ENCODE measurements at places on chromosomes 4 and X.

DNA sequence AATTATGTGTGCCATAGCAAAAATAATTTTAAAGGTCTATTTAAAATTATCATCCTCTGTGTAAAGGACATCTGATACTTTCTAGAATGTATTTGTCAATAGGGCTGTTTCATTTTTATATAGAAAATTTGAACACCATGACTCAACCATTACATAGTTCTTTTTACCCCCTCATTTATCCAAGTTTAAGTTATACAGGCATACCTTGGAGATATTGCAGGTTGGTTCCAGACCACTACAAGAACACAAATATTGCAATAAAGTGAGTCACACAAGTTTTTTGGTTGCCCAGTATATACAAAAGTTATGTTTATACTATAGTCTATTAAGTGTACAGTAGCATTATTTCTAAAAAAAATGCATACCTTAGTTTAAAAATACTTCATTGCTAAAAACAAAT lies 130.4 kb downstream of the MSL3 start:
- DNase-seq: no peak

- peak; percentile 26 for DNase-seq
These were observed 4.2 kb downstream of the PDGFRA start for GRCh38 chr4:54233277-54233696.

- no peak for DNase-seq
These were observed 15.5 kb downstream of the MCF2 start for GRCh38 chrX:139692506-139692849.

DNA sequence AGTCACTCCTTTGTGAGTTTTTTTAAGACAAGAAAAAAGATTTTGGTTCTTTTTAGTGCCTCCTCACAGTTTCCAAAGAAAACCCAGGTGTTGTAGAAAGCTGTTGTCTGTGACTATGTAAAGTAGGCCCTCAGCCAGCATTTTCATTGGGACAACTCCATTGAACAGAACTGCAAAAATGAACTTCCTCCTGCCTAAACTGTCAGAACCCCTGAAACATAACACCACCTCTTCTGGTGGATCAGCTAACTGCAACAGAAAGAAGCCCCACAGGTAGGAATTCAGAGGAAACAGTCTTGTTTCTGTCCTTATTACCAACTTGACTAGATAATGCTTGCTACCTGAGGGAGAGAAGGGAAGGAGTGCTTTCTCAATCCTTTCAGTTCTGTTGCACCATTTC lies 3.4 kb upstream of the ATP11C start:
- DNase-seq: no peak

GRCh38 chr4:38837849-38838248 lies 18.8 kb downstream of the TLR6 start:
- DNase-seq: no peak

GRCh38 chr4:8691151-8691775 lies 98.7 kb downstream of the CPZ start:
- no peak for DNase-seq

DNA sequence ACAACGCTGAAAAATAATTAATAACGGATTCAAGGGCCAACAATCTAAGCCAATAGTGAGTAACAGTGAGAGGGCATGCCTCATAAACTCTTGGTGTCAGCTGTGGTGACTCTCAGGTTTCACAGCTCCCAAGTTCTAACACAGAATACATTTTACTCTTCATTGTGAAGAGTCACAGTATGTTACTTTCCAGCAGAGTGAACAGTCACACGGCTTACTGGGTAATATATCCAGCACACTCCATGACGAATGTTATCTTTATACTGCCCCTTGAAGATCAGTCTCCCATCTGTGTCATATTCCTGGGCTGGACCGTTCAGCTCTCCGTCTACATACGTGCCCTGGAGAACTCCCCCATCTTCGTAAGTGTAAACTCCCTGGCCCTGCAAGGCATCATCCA lies 23.1 kb downstream of the SETD7 start:
- no peak for DNase-seq

GRCh38 chr4:76697129-76697803 lies 200.7 kb downstream of the SOWAHB start:
- DNase-seq: no peak

DNA sequence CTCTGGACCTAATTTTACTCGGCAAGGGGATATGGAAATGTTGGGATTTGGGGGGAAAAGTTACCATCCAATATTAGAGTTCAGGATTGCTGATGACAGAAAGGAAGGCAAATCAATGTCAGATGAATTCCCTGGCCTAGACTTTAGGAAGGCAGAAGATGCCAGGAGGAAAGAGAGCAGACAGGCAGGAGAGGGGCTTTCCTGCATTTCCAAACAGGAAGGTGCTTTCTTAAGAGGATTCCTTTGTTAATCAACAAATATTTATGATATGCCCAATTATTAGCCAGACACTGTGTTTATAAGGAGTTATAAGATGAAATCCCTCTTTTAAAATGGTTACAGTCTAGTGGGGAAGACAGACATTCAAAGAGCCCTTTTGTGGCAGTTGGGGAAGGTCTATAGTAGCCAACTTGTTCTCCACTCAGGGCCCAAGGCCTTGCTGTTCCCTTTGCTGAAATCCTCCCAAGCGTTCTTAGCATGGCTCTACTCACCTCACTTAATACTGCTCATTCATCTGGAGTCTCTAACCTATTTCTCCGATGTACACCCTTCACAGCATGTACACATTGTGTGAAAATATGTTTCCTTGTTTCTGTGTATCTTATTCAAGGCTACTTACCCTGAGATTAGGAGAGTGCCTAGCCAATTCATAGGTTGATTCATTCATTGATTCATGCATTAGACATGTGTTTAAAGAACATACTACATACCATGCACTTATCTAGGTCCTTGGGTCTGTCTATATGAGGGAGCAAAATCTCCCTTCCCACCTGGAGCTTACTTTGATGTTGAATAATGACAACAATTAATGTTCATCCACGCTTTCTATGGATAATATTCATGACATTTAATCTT lies 5.3 kb downstream of the IGFBP7 start:
- DNase-seq: no peak
